ENCODE measurements at places on chromosomes 12 and 14.

GRCh38 chr12:64139021-64139420 is 83.1 kb downstream of the KICS2 start:
- DNase-seq, result no peak

DNA sequence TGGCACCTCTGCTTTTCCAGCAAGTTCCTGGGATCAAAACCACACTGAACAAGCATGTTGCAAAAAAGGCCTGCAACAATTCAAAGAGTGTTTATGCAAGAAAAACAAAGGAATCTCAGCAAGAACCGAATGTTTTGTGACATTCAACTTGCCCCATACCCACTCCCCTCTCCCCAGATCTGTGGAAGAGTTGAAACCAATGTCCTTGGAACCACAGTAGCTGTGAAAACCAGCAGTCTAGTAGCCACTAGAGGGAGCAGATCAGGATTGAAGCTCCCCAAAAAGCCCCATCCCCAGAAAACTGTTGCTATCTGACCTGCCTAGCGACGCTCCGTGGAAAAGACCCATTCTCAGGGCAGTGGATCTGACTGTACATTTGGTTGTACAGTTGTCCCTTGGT is 27.1 kb downstream of the PRKAB1 start:
- DNase-seq, result no peak

DNA sequence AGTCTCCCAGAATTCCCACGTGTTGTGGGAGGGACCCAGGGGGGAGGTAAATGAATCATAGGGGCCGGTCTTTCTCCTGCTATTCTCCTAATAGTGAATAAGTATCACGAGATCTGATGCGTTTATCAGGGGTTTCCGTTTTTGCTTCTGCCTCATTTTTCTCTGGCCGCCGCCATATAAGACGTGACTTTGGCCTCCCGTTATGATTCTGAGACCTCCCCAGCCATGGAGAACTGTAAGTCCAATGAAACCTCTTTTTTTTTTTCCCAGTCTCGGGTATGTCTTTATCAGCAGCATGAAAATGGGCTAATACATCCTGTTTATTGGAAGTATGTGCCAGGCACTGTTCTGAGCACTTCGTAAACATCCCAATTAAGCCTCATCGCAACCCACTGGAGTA is 788 bp downstream of the KRT72 start:
- DNase-seq, result no peak

DNA sequence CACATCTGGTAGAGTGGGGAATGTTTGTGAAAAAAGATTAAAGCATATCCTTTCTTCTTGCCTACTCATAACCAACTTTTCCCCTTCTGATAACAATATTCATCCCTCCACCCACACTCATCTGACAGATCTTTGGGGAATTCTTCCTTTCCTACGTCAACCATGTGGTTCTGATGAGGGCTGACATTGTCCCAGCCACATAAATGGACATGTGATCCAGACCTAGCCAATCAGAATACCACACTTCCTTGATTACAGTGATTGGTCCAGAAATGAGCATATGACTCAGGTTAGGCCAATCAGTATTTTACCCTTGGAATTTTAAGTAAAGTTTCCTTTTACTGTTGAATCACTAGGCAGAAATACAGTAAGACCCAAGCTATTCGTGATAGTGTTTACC is 58.9 kb downstream of the GPR65 start:
- no peak for DNase-seq

DNA sequence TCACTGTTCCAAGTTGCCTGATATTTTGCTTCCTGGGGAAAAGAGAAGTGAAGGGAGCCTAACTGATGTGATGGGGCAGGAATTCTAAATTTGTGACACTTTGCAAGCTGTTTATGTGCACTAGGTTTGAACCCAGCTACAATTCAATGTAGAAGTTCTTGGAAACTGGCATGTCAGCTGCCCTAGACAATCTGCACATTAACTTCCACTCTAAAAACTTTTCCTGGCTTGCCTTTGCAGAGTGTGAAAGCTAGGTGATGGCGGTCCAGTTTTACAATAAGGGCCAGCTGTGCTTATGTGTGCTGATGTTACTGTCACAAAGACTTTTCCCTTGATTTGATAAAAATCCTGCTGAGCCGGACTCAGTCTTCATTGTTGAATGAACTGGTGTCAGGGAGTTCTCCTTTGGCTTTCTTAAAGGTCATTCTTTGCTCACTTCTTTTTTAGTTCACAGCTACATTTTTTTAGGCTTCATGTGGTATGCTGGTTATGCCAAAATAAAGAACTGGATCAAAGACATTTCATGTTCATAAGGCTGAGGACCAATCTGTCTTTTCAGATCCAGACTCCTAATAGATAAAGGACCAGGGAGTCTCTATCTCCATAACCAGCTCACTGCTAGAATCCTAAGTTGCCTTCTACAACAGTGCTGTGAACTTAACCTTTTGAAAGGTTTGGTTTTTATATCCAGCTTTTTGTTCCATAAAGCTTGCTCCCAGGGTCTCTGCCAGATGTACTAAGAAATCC is 133.5 kb downstream of the TGFB3 start:
- no peak for DNase-seq

DNA sequence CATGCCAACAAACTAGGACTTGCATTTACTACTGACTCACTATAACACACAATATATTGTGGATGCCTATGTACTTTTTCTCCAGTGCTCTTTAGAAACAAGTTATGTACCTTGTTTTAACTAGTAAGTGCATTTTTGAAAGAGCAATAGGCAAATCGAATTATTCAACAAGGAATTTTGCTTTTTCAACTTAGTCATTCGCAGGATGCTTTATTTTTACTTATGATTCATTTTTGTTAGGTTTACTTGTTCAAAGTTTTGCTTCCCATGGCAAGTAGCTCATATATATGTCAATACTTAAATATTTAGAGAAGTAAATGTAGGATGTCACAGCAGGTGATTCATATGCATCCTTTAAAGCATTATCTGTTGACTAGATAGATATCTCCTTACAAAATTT is 149.8 kb downstream of the PELI2 start:
- DNase-seq, result no peak

GRCh38 chr12:20089077-20089476 is 279.3 kb upstream of the PDE3A start:
- DNase-seq, result no peak

DNA sequence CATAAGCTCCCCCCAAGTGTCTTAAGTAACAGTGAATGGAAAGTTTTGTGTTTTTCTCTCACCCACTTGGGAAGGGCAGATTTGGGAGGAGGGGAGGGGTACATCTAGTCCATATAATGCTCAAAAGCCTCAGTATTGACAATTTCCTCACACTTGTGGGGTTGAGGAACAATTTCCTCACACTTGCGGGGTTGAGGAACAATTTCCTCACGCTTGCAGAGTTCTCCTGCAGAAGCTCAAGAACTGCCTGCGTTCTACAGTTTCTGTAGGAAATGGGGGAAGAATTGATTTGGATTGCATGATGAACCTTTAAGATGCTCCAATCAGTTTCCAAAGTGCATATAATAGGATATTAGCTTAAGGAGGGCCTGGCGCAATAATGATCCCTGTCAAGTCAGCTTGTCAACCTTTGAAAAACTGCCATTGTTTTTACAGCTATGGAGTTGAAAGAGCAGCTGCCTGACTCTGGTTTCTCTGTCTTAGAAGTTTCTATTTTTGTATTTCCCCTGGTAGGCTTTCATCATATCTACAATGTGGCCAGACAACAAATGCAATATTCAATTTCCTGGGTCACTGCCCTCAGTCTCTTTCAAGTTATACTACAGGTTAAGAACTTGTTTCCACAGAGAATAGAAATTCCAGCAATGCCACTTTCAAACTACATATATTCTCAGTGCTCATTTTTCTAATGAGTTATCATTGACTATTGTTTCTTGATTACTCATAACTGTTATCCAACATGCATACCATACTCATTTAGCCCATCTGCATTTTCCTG is 66.5 kb downstream of the PLEKHG7 start:
- DNase-seq, result no peak

DNA sequence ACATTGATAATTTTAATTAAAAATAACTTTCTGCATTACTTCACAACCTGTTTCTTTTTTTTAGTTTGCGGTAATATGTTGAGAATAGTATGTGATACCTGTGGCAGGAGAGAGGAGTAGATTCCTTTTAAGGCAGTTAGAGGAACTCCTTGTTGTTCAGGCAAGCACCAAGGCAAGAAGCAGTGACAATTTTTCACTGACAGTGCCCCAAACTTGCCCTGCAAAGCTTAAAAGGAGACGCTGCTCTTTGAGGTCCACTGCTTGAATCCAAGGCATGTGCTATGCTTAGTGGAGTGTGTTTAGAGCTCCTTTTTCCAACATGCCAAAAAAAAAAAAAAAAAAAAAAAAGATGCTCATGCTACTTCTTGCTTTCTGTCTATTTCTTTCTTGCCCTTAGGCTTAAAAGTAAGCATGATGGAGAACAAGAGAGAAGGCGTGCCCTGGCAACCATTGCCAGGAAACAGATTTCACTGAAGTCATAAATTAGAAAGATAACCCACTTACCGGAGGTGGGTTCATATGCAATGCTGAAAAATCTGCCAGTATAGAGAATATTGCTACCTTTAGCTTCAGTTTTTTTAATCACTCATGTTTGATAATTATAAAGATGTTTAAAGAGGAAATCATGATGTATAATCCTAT is 58.3 kb upstream of the DYRK2 start:
- DNase-seq, result no peak

DNA sequence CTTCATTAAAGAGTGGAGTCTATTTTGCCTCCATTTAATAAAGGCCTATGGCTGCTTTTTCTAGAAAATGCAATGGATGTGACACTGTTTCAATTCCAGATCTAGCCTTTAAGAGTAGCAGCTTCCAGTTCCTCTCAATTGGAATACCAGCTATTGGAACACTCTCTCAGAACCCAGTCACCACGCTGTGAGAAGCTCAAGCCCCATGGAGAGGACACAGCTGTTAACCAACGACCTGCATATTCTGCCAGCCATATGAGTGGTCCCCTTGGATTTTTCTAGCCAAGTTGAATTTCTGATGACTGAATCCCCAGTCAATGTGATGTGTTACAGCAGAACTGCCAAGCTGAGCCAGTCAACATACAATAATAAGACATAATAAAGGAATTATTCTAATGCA is 131.8 kb downstream of the TMTC3 start:
- no peak for DNase-seq

DNA sequence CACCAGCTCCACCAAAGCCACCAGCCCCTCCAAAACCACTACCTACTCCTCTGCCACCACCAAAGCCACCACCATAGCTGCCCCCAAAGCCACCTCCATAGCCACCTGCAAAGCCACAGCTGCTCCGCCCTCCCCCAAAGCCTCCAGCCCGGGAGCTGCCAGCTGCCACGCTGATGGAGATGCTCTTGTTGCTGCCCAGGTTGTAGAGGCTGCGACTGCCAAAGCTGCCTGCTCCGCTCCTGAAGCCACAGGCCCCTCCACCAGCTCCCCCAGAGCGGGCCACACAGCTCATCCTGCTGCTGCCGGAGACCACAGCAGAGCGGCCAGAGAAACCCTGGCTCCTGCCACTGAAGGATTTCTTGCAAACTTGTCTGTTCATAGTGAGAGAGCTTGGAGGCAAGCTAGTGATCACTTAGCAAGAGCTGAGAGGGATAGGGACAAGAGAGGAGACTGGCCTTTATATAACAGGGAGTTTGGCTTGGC is at the start of gene KRT76:
Gene KRT76 (minus strand): TSS at position 433 of the 483 bp plus-strand sequence. CDS start 54 bp downstream, at position 379.
- DNase-seq, result no peak

GRCh38 chr12:15698377-15698871 is 90.8 kb downstream of the EPS8 start:
- DNase-seq, result no peak

DNA sequence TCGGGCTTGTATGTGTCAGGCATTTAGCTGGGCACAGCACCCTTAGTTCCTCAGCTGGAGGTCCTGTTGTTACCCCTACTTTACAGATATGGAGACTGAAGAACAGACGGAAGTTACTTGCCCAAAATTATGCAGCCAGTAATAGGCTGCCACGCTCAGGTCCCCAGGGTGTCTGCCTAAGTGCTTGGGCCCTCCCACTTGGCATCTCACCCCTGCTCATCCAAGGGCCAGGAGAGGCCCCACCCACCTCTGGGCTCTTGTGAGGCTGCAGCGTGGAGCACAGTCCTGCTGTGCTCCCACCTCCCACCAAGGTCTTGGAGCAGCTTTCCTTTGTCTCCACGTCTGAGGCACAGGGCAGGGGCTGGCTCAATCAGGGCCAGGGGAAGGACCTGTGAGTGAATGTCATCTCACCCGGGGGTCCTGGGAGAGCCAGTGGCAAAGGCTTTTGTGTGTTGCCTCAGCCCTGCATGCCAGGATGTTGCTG is 64.6 kb downstream of the BEGAIN start:
- DNase-seq, result no peak

- no peak for DNase-seq
These were observed 9.0 kb upstream of the KRT2 start for GRCh38 chr12:52660934-52661499.

- DNase-seq, result no peak
These were observed 143.3 kb upstream of the AVPR1A start for GRCh38 chr12:63294327-63294632.

- no peak for DNase-seq
These were observed 388.6 kb downstream of the CCDC91 start for GRCh38 chr12:28578833-28579252.

GRCh38 chr12:131608740-131609690 is 101.9 kb upstream of the SFSWAP start:
- peak; percentile 34 for DNase-seq

DNA sequence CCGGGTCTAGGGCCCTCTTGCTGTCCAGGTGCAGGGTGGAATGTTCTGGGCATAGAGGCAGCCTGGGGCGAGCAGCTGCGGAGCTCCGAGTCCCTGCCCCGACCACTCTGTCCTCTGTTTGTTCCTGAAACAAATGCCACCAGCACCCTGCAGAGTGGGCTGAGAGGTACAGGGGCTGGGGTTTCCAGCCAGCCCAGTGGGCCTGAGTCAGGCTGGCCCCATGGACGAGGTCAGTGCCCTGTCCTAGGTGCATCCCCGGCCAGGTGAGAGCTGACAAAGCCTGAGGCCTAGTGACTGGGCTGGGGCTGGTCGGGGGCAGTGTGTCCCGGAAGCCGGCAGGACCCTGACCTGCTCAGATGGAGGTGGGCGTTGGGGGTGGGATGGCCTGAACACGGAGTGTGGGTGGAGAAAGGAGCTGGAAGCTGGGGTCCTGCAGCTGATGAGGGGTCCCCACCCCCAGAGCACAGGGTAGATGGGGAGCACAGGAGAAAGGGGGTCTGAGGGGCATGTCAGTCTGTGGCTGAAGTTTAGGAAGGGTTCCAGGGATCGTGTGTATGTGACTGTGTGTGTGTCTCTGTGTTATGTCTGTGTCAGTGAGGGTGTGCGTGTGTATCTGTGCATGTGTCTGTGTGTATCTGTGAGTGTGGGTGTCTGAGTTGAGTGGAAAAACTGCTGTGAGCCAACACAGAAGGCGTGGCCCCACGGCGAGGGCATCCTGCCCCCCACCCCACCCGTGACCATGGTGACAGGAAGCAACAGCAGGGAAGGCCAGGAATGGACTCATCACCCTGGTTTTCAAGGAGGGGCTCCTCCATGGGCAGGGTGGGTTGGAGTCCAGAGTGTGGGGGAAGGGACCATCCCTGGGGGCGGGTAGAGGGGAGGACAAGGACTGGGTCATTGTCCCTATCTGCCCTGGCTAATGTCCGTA is 2.4 kb upstream of the CRIP1 start:
- peak; percentile 66 for DNase-seq

All from stimulated activated CD4-positive, alpha-beta T cell treated with anti-CD3 and anti-CD28 coated beads, Interleukin-2, amount 100 ng/mL, for 4 hours (primary cell).